NCI-H748 treated with DMSO at 0.1 percent for 48 hours (cell line): ENCODE measurements at places on chromosomes 12 and 14.

GRCh38 chr12:18696971-18697602 lies 40.7 kb downstream of the PLCZ1 start:
- no peak for DNase-seq

DNA sequence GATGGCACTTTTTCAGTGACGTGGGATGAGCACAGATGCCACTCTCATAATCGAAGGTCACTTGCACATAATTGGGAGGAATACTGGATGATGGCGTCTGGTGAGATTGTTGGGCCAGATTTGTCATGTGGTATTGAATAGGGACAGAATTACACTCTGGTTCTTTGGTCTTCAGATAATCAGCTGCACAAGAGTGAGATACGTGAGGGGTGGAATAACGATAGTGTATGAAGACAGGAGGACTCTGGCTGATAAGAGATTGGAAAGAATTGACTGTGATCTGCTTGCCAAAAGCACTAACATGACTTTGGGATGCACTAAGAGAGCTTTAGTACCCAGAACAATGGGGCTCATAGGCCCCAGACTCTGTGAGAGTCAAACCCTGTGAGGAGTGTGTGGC lies 7.0 kb upstream of the RABGGTA start:
- DNase-seq, result no peak

DNA sequence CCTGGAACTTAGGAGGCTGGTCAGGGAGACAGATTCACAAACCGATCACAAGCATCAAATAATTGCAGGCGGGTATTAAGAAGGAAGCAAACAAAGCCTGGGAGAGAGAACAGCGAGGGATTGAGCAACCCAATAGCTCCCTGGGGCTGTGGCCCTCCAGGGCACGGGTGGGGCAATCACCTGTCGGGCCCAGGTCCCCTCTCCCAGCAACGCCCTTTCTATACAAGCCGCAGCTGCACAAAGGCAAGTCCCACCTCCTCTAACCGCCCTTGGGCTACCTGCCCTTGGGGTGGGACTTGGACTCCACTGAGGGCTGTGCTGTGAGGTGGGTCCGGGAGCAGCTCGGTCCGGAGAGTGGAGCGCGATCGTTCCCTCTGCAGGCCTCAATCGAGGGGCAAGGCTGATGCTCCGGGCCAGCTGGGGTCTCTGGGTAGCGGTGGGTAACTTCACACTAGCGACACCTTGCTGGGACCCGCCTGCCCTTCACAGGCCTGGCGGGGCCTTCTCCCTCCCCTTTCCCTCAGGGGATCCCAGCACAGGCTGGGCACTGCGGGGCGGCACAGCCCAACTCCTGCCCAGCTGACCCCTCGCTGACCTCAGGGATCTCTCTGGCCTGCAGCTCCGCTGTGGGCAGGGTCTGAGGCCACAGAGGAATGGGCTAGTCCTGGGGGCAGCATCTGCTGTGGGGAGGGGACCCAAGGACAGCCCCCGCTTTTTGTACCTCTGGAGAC lies 8.0 kb downstream of the PHB2 start:
- DNase-seq, result no peak

DNA sequence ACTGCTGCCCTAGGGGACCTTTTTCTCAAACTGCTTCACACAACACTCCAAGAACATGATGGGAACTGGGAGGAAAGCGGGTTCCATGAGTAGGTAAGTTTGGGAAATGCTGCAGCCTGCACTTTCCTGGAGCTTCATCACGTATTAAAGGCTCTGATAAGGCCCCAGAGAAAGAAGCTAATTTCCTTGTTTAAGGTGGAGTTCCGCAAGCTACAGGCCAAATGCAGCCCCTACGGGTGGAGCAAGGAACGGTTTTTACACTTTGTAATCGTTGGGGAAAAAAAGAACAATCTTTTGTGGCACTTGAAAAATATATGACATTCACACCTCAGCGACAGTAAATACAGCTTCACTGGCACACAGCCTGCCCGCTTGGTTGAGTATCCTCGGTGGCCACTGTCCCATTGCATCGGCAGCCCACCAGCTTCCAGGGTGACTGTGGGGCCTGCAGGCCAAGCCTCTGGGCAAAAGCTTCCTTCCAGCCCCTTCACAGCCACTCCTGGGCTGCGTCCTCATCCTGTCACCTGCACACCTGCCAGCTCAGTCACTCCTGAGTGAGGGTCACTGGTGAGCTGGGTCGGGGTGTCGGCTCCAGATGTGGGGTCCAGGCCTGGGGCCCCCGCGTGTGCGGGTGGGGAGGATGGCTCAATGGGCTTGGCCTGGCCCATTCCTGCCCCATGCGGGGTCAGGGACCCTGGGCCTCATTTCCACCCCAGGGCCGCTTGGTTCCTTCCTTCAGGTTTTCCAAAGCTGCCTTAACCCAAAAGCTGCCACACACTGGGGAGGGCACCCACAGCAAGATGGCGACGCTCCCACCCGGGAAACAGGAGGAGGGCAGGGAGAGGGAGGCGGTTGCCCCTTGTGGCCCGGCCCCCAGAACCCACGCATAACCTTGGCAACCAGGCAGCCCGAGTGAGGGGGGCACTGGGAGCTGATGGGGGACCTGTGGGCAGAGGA lies 2.4 kb downstream of the AMN start:
- no peak for DNase-seq

GRCh38 chr12:5254703-5255102 lies 177.2 kb upstream of the NTF3 start:
- no peak for DNase-seq

- no peak for DNase-seq
These were observed 33.7 kb downstream of the PRKD1 start for GRCh38 chr14:29893989-29894388.

DNA sequence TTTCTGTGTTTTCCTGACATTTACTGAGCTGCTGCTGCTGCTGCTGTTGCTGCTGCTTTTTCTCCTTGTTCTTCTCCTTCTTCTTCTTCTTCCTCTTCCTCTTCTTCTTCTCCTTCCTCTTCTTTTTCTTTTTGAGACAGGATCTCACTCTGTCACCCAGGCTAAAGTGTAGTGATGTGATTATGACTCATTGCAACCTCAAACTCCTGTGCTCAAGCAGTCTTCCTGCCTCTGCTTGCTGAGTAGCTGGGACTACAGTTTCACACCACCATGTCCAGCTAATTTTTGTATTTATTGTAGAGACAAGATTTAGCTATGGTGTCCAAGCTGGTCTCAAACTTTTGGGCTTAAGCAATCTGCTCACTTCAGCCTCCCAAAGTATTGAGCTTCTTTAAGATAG lies 95.8 kb downstream of the TMTC3 start:
- DNase-seq, result no peak

- no peak for DNase-seq
These were observed 379.3 kb upstream of the DCN start for GRCh38 chr12:91561958-91562325.

DNA sequence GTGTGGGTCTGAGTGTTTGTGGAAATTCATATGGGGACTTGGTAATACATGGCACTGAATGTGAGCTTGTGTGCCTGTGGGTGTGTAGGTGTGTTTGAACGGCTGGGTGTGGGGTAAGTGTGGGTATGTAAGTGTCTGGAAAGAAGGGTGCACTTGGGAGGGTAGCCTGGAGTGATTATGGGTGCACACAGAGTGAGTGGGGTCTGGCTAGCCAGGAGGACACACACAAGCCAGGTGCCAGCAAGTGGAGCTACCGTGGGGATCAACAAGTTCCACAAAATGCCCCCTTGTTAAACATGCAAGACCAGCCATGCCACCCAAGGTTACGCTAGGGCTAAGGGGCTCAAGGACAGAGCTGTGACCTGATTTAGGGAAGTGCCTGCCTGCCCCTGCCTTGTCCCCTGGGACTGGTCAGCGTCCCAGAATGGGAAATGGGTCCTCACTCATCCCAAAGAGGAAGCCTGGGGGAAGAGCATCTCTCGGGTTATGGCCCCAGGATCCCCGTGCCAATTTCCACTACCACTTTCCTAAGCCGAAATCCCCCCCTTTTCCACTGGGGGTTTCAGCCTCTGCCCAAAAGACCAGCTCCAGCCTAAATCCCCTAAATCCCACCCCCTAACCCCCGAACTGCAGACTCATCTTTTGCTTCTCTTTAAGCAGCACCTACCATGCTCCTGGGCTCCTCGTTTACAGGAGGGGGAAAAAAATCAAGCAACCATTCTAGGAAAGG lies 118.6 kb downstream of the DICER1 start:
- DNase-seq, result no peak

DNA sequence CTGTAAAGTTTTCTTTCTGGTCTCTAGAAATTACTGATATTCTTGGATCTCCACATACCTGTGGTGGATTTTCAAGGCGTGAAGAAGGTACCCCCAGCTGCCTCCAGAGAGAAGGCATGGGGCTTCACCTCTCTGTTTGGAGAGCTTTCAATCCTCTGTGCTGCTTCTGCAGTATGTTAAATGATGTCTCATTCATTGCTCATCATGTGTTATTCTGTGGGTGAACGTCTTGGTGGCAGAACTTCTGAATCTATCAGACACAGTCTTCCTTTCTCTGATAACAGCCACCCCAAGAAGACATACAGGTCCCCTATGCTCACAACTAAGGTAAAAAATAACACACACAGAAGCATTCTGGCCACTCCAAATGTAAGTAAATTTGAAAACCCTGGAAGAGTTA lies 221.3 kb upstream of the TMEM260 start:
- DNase-seq, result no peak

- DNase-seq, result no peak
These were observed 1.3 kb upstream of the MYG1 start for GRCh38 chr12:53298164-53298563.

DNA sequence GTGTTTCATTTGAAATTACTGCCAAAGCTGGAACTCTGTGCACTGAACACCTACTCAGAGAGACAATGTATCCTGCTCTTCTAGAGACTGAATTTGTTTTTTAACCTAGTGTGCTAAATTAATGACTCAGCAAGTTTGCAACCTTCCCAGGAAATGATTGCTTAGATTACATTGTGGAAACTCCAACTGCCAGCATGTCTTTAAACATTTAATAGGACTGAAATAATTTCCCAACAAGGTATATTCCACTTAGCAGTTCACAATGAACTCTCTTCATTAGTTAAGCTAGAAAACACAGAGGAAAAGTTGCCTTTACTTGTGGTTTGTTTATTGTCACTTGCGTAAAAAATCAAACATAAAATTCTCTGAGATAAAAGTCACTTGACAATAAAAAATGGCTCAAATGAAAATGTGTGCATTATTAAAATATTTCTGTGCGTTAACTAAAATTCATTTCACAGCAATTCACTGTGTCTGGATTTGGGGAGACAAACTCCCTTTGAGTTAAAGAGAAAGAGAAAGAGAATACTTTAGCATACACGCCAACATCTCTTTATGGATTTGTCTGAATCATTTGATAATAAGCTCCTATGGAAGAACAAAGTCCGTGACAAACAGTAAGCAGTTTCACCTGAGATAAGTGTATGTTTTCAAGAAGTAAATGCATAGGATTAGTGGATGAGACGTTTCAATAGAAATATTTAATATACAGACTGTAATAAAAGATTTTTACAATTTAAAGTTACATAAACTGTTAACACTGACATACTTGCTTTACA lies 284.0 kb downstream of the PRKD1 start:
- no peak for DNase-seq

DNA sequence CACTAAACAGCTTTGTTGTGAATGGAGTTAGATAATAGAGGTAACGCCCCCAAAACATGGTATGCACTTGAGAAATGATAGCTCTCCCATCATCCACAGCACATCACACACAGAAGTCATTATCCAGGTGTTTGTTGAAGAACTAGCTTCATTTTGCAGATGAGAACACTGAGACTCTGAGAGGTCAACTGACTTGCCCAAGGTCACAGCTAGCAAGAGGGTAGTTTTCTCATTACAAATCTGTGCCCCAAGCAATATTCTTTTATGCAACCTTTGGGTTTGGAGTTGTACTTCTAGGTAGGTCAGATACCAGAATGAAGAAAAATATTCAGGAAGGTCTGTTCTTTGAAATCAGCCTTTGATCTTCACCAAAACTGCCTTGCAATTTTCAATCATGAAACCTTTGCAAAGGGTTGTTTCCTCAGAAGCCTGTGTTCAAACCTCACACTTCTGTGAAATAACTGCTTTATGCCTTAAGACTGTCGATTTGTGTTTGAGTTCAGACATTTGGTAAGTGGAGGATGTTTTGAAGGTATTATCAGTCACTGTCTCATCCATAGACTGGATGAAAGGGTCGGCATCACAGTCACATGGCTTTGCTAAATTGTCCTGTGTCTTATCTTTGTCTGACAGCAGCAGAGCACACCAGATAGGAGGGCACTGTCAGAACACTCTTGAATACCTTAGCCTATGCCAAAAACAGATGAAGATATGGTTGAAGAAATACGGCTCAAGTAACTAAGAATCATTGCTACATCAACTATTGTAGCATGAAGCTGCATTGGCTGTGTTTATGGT lies 233.2 kb upstream of the BTG1 start:
- DNase-seq, result no peak
